Smooth muscle cell of trachea (primary cell): ENCODE measurements at places on chromosomes 3 and 15. TPM values are rescaled to one million over a fixed set of nuclear protein-coding genes. Genes with fewer than 3 reads are reported as not detected.

The IQCB1 gene
- 6.1 and 18.2 TPM in 2 replicates for total RNA-seq

The CCNDBP1 gene
- total RNA-seq = 77.4 and 124 TPM in 2 replicates

The SLCO2A1 gene
- not detected in 2 replicates for total RNA-seq

The ZFYVE19 gene
- total RNA-seq = 19.0 and 25.3 TPM in 2 replicates

The H1-8 gene
- total RNA-seq = not detected in 2 replicates

The RPL39L gene
- total RNA-seq = 13.1 and 35.6 TPM in 2 replicates

The GHRL gene
- total RNA-seq = 0.29 TPM in 1 of 2 replicates, not detected in the other

The SKOR1 gene
- 0.15 and 0.17 TPM in 2 replicates for total RNA-seq

The MESP2 gene
- total RNA-seq = 0.58 and 1.3 TPM in 2 replicates

The PCOLCE2 gene
- 98.7 and 137 TPM in 2 replicates for total RNA-seq

The LRRN1 gene
- total RNA-seq = under 0.01 TPM in 2 replicates

The SAMMSON gene
- not detected in 2 replicates for total RNA-seq

The ZNF80 gene
- total RNA-seq = not detected in 2 replicates

The KIAA1143 gene
- 17.7 and 26.5 TPM in 2 replicates for total RNA-seq

The STRIT1 gene
- not detected in 2 replicates for total RNA-seq

The TNFAIP8L3 gene
- total RNA-seq = 37.4 and 47.5 TPM in 2 replicates

The GUCA1C gene
- not detected in 2 replicates for total RNA-seq

The KAT2B gene
- total RNA-seq = 12.2 and 19.3 TPM in 2 replicates

The CRABP1 gene
- total RNA-seq = not detected in 2 replicates

The DPPA2 gene
- total RNA-seq = not detected in 2 replicates

The MEIS2 gene
- total RNA-seq = 51.1 and 60.0 TPM in 2 replicates

The ULK3 gene
- 13.7 and 19.2 TPM in 2 replicates for total RNA-seq

The NRROS gene
- total RNA-seq = 0.58 and 1.5 TPM in 2 replicates

The MED12L gene
- total RNA-seq = 0.33 and 0.44 TPM in 2 replicates

The FANCD2OS gene
- not detected in 2 replicates for total RNA-seq

The DUOXA2 gene
- total RNA-seq = not detected in 2 replicates

The CPB1 gene
- not detected in 2 replicates for total RNA-seq

The TGM5 gene
- not detected in 2 replicates for total RNA-seq

The FHIT gene
- 0.73 and 2.5 TPM in 2 replicates for total RNA-seq

The RLBP1 gene
- not detected in 2 replicates for total RNA-seq

The STAB1 gene
- total RNA-seq = 0.17 and 1.6 TPM in 2 replicates

The LRRIQ4 gene
- not detected in 2 replicates for total RNA-seq

The CCR8 gene
- total RNA-seq = not detected in 2 replicates

The DGKG gene
- 0.17 and 0.87 TPM in 2 replicates for total RNA-seq

The CACNA2D3 gene
- under 0.01 and 0.15 TPM in 2 replicates for total RNA-seq

The NANOGP8 gene
- 0.15 and 0.33 TPM in 2 replicates for total RNA-seq

The TMEM45A gene
- 29.2 and 50.8 TPM in 2 replicates for total RNA-seq

The P2RY13 gene
- total RNA-seq = not detected in 2 replicates

The STARD9 gene
- total RNA-seq = 13.1 and 13.7 TPM in 2 replicates

The CADPS gene
- total RNA-seq = 3.8 and 7.4 TPM in 2 replicates
